ENCODE measurements at places on chromosomes 3 and 15. TPM values are rescaled to one million over a fixed set of nuclear protein-coding genes. Genes with fewer than 3 reads are reported as not detected.
A peak's percentile ranks its signal among the peaks of the same experiment; 100 is the strongest.

Gene NRROS
- 1.5 TPM for total RNA-seq

Gene TYRO3
- total RNA-seq = 16.9 TPM

Gene CMSS1
- total RNA-seq = 2.7 TPM

Gene HIGD2B
- not detected for total RNA-seq

Gene NBEAL2
- total RNA-seq = 235 TPM

Gene FAN1
- total RNA-seq = 83.0 TPM

Gene BCL6
- 78.8 TPM for total RNA-seq

Gene ACAD9
- 160 TPM for total RNA-seq

Gene CADPS
- total RNA-seq = 32.2 TPM

Gene SNRPN
- total RNA-seq = 66.5 TPM

Gene CILP
- total RNA-seq = 28.7 TPM

DNA sequence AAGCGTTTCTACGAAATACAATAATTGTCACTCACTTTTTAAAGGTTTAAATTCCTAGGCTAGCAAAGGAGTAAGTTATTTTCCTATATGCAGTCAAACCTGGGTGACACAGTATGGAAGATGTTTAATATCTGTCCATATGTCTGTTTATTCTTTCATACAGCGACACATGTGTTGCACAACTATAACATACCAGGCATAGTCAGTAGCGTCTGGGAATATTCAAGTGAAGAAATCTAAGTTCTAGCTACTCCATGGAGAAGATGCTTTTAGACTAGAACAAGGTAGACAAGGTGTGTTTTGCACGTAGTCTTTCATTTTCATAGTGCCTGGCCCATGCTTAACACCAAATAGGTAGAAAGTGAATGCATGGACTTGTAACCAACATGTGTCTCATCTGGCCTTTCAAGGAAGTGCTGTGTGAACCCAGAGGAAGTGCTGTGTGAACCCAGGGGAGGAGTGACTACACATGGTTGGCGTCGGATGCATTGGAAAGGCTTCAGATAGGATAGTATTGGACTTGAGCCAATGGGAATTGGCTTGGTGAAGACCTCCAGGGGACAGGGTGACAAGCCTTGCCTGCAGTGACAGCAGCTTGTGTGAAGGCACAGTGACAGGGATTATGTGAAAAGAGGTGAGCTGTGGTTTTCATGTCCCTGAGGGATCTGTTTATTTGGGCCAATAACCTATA is 267.0 kb downstream of the PTPRG start:
- DNase-seq = no peak

DNA sequence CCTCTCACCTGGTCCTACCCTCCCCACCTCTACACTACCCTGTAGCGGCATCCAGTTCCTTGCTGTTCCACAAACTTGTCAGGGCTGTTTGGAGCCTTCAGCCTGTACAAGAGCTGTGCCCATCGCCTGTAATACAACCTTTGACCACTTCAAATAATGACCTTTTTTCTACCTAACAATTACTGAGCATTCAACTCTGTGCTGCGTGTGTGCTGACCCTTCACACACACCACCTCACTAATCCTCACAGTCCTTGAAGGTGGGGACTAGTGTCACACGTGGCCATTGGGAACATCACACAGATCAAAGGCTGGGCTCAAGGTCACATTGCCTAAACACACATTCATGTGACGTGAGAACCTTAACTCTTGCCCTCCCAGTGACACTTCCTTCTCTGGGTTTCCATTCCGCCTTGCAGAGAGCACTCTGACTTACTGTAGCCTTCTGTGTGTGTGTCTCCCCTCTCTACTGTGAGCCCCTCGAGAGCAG is 3.1 kb downstream of the C3orf20 start:
- peak; percentile 40 for DNase-seq

DNA sequence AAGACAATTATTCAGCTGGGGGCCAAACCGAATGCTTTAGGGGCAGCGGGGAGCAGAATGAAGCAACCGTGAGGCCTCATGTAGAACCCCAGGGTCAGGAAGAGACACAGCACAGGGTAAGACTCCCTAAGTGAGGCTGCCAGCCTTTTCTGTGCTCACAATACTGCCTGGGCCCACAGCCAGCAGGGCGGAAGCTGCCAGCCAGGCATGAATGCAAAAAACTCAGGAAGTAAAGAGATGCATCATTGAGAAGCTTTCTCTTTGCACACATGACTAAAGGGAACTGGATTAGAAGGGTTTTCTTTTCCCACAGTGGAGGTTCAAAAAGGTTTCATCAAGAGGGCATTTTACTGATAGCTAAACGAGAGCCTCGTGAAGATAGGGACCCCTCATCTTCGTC is 33.3 kb downstream of the CA12 start:
- peak; percentile 77 for DNase-seq

DNA sequence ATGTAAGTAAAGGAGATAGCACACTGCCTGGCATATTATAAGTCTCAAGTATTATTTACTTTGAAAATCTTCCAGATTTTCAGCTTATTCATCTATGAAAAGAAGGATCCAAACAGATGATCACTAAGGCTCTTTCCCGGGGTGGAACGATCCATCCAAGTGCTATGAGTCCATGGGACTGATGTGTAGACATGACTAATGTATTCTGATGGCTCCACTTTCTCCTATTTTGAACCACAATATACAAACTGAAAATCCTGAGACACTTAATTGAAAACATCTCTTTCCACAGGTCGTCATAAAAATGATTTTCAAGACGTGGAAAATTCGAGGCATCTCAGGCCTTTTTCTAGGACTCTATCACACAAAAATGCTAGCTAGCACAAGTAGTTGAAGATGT is 33.4 kb upstream of the CHRM5 start:
- no peak for DNase-seq

- DNase-seq = no peak
Observed at GRCh38 chr3:70992131-70992530, 591.4 kb downstream of the FOXP1 start.

GRCh38 chr3:18135060-18135814 is 289.9 kb downstream of the SATB1 start:
- no peak for DNase-seq

DNA sequence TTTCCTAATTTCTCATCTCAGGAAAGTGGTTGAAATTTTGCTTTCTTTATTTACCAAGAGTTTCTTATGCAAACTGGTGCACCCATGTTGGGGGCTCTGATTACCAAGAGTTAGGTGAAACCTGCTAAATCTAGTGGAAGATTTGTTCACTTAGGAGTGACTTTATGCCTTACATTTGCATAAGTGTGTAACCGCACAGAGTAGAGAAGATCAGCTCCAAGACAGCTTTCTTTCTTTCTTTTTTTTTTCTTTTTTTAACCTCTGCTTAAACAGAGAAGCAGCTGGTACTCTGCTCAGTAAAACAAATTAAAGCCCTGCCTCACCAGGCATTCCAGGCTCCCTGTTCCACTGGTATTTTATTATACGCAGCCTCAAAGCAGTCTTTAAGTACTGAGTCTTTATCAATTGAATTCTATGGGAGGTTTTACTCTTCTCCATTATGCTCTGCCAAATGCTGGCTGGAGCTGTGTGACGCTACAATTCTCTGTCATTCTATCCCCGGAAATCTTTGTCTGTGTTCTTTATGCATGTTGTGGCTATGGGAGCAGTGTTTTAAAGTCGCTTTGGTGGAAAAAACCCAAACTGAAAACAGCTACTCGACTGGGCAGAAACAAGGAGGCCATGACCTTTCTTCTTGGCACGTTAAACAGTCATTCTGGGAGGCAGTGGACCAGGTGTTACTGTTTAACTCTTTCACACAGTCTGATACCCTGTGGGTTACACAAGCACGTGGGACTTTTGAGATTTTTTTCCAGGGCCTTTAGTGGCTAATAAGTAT is 55.2 kb upstream of the GBE1 start:
- peak; percentile 32 for DNase-seq

- peak; percentile 58 for DNase-seq
Observed at GRCh38 chr15:76905855-76906254, 715 bp upstream of the SCAPER start.

- no peak for DNase-seq
Observed at GRCh38 chr3:15889936-15890335, 92.2 kb upstream of the ANKRD28 start.

GRCh38 chr3:139677388-139678155 is at the start of gene NMNAT3:
Gene NMNAT3, minus strand, starts transcription at chr3:139677972. Its CDS starts 50,248 bp downstream, at chr3:139627724.
- peak; percentile 88 for DNase-seq

DNA sequence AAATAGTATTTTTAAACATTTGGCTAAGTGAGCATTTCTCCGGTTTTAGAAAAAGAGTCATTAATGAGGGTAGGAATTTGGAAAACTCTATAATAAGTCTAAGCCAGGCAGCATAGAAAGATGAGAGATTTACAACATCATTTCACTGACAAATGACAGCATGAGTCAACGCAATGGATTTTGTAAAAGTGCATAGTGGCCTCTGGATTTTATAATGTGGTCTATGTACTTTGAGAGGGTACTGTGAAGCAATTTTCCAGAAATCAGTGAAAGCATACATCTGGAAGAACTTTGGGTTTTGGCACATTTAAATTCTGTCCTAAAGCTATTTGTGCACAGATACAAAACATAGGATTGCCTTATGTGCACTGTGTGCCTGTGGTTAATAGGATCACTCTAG is 130.8 kb upstream of the CCNL1 start:
- no peak for DNase-seq

DNA sequence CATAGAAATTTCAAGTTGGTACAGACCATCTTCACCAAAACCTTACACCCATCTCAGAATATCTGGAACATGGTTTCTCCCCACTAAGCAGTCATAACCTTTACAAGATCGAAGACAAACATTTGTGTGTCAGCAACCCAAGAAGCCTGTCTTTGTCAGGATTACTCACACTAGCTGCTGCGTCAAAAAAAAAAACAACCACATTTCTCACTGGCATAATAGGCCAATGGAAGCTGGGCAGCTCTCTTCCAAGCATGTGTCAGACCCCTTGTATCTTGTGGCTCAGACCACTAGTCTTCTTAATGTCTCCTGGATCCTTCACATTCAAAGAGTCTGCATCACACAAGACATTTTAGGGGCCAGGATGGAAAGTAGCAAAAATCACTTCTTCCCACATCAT is 266.9 kb upstream of the IGF1R start:
- DNase-seq = no peak

GRCh38 chr15:66644869-66645268 is 57.2 kb upstream of the SMAD6 start:
- no peak for DNase-seq

DNA sequence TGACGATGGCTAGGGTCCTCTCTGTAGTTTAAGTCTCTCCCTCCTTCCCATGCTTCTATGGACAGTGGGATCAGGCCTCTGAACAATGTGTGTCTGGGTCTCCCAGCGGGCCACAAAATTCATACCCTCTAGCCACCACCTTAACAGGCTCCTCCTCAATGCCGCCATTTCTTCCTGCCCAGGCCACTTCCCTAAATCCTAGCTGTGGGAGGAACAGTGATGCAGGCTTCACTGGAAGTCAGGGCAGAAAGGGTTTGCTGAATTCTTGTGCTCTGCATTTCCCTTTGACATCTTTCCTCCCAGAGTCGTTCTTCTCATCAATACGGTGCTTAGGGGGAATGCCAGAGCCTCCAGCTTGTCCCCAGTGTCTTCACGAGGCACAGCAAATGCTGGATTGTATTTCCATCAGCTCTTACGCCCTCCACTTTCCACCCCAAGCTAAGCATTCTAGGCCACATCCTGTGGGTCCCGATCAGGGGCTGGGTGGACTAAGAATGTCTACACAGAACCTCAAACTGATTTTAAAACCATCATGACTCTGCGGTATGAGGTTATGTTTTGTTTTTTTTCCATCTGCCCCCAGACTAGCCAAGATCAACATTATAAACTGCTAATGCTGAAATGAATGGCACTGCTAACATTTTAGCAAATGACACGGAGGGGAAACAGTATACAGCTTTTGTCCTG is 11.9 kb upstream of the LDHAL6B start:
- DNase-seq = no peak

DNA sequence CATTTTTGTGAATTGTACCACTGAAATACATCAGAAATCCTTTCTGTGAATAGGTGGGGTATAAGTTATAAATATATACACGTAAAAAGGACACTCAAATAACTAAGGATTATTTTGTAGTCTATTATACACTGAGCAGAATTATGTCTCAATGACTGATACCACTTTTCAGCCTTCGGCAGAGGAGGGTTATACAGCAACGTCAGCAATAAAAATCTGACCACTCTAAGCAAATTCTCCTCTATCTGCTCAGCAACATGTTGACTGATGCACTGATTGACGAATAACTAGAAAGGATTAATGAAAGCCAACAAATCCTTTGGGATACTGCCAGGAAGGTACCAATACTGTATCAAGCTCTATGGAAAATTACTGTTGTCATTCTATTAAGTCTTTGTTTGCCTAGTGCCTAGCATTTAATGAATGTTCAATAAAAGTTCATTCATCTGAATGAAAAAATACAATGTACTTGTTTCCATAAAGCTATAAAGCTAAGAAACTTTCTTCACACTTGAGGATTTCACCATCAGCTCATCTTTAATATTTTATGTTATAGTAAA is 5.2 kb downstream of the ARPP19 start:
- DNase-seq = no peak

Measured in stomach (tissue), 19 donors.